ENCODE measurements at places on chromosomes 1 and 21.

GRCh38 chr1:108643492-108644335, 17.2 kb downstream of the HENMT1 start:
- peak; percentile 56 for DNase-seq

DNA sequence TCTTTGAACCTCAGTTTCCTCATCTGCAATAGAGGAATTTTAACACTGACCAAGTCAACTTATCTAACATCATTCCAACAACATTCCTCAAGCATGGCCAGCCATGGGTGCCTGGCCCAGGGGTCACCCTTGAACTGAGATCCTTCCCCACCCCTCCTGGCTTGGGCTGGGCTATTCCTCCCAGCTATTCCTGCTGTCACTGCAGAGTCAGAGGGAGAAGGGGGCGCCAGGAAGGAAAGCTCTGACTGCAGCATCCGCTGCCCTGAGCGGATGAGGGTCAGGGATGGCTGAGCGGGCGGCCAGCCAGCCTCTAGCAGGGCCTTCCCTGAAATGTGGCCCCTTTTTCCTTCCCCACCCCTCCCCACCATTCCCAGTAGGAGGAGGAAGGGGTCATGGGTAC, 3.1 kb downstream of the TINAGL1 start:
- no peak for DNase-seq

- DNase-seq, result no peak
These were observed 16.6 kb downstream of the NPL start for GRCh38 chr1:182806015-182806678.

- DNase-seq, result no peak
These were observed 410.1 kb upstream of the LYPLAL1 start for GRCh38 chr1:218763538-218763937.

- no peak for DNase-seq
These were observed 902.9 kb downstream of the LTN1 start for GRCh38 chr21:28089599-28090441.

DNA sequence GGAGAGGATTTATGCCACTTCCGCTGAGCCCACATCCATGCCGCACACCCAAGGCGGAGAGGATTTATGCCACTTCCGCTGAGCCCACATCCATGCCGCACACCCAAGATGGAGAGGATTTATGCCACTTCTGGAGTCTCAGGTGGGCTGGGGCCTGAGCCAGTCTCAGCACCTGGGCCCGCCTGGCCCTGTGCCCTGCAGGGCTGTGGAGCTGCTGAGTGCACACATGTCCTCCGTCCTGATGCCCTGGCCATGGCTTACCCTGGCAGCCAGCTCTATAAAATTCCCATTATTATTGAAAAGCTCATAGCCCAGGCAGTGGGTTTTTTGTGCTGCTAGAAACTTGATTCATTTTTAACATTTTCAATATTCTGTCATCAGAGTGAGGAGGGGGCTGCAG, 89.8 kb upstream of the TMEM51 start:
- no peak for DNase-seq
